ENCODE measurements at places on chromosomes 7 and 10. TPM values are rescaled to one million over a fixed set of nuclear protein-coding genes. Genes with fewer than 3 reads are reported as not detected.

- DNase-seq, result peak; percentile 59
These were observed 386 bp downstream of the ABHD11 start for GRCh38 chr7:73738220-73738611.

DNA sequence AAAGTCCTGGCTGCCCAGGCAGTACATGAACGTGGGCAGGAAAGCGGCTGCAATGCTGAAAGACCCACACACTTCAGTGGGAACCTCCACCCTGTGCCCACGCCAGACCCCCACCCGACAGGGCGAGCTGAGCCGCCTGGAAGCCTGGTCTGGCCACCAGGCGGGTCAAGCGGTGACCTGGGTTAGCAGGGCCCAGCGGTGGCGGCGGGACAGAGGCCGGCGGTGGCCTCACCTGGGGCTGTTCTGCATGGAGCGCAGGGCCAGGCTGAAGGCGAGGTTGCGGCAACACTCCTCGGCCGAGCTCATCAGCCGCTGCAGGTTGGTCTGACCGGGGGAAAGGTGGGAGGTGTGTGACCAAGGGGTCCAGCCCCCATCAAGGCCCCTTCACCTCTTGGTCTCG lies 11.6 kb upstream of the MICALL2 start:
- no peak for DNase-seq

DNA sequence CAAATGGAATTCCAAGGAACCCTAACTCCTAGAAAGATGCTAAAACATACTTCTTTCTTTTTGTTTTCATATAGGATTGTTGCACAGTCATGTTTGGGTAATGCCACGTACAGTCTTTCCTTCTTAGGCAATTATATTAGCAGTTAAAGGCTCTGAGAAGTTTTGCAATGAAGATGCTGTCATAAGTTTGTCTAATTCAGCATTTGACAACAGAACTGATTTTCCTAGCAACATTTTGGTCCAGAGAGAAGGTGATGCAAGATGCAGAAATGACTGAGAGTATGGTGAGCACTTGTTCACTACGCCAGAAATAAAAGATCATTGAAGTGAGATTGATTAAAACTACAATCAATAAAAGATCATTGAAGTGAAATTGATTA lies 184.0 kb upstream of the PLXNA4 start:
- no peak for DNase-seq

GRCh38 chr10:6588845-6589244 lies 8.8 kb upstream of the PRKCQ start:
- no peak for DNase-seq

- DNase-seq, result no peak
These were observed 101.8 kb upstream of the TAC1 start for GRCh38 chr7:97630116-97630515.

DNA sequence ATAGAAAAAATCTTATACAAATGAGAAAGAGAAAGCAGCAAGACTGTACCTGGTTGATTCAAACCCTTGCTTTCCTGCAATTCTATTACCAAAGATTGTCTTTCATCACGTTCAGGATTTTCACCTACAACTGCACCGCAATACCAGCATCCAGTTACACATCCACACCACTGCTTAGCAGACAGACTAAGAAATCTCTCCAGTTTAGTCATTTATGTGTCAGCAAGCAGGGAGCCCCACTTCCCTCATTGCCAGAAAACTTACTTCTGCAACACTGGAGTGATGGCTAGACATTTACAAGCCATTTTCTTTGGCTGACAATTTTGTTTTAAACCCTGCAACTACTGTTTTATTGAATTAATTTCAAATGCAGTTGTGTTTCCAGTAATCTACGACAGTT lies 359.6 kb upstream of the MEOX2 start:
- no peak for DNase-seq

TRRAP gene
- 70.8 TPM for total RNA-seq

ECHDC3 gene
- total RNA-seq, result 1.2 TPM

CREB5 gene
- total RNA-seq, result 0.58 TPM

Data from T-cell (primary cell).